ENCODE measurements at places on chromosomes 1 and 21. TPM values are rescaled to one million over a fixed set of nuclear protein-coding genes. Genes with fewer than 3 reads are reported as not detected.

GRCh38 chr1:29827801-29828525 lies 591.6 kb downstream of the PTPRU start:
- no peak for DNase-seq

DNA sequence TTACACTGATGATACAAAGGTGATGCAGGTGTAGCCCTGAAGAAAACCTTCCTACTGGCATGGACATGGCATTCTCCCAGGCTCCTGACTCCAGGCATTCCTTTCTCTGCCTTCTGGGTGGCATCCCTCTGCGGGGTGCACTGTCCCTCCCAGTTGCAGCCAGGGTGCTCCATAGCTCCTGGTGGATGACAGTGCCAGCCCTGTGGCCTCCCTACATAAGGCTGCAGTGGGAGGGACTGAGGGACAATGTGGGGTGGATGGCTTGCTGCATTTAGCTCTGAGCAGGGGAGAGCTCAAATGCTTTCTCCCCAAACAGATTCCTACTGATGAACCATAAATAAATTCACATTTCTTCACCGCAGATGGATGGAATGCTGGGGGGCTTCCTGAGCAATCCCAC lies 97.0 kb upstream of the GJB5 start:
- no peak for DNase-seq

- no peak for DNase-seq
Measured at GRCh38 chr1:92851729-92852128, 19.9 kb downstream of the RPL5 start.

Gene PRRX1
- total RNA-seq: 1.8 TPM

DNA sequence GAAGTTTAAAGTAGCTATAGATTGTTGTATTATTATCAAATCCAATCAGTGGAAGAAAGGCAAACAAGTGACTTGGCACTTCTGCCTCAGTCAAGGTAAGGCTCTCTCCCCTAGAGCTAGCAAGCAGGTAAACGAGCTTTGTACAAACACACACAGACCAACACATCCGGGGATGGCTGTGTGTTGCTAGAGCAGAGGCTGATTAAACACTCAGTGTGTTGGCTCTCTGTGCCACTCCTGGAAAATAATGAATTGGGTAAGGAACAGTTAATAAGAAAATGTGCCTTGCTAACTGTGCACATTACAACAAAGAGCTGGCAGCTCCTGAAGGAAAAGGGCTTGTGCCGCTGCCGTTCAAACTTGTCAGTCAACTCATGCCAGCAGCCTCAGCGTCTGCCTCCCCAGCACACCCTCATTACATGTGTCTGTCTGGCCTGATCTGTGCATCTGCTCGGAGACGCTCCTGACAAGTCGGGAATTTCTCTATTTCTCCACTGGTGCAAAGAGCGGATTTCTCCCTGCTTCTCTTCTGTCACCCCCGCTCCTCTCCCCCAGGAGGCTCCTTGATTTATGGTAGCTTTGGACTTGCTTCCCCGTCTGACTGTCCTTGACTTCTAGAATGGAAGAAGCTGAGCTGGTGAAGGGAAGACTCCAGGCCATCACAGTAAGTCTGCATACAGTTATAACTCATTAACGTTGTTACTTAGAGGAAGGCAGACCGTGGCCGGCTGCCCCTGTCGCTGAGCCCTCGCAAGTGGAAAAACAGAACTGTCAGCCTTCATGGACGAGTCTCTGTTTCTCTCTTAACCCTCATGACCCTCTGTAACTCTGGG lies at the start of gene PALMD:
Gene PALMD (plus strand): TSS at position 415 of the 833 bp plus-strand sequence. CDS start 205 bp downstream, at position 620.
- peak; percentile 11 for DNase-seq

GRCh38 chr1:32917521-32917920 lies 16.3 kb upstream of the TMEM54 start:
- no peak for DNase-seq

Gene MYBPH
- total RNA-seq: not detected

DNA sequence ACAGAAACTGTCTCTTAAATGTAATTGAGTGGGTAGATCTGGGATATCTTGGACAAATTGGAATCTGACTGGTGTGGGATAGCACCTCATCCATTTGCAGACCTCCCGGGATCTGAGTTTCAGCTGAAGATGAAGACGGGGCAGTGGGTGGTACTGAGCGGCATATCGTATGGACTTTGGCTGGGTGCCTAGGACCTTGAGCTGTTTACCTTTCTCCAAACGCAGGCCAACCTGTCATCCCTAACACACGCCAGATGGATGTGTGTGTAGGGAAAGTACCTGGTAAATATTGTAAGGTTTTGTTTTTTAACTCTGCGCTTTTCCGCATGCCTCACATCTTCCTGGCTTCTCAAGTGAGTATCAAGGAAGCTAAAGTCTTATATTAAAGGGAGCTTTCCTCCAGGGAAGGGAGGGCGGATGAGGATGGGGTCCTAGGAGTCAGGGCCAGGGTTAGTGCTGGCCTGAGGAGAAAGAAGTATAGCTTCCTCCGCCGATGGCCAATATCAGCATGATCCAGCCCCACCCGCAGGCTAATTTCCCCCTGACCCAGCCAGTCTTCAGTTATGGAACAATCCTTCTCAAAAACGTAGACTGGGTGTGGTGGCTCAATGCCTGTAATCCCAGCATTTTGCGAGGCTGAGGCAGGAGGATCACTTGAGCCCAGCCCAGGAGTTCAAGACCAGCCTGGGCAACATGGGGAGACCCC lies 26.2 kb downstream of the ATP8B2 start:
- peak; percentile 11 for DNase-seq

DNA sequence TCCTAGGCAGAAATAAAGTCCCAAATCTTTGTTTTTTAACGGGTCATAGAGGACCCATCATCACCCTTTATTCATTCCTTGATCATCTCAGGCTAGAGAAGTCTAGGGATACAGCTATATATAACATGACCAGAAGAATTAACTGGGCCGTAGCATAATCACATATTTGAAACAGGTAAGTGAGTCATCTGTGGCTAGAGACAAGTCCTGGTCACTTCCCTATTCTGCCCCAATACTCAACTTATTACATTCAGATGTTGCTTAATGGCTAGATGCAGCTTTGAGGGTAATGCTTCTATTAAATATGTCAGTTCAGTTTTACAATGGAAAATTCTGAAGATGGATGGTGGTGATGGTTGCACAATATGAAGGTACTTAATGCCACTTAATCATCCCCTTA lies 47.0 kb downstream of the EXO1 start:
- no peak for DNase-seq

DNA sequence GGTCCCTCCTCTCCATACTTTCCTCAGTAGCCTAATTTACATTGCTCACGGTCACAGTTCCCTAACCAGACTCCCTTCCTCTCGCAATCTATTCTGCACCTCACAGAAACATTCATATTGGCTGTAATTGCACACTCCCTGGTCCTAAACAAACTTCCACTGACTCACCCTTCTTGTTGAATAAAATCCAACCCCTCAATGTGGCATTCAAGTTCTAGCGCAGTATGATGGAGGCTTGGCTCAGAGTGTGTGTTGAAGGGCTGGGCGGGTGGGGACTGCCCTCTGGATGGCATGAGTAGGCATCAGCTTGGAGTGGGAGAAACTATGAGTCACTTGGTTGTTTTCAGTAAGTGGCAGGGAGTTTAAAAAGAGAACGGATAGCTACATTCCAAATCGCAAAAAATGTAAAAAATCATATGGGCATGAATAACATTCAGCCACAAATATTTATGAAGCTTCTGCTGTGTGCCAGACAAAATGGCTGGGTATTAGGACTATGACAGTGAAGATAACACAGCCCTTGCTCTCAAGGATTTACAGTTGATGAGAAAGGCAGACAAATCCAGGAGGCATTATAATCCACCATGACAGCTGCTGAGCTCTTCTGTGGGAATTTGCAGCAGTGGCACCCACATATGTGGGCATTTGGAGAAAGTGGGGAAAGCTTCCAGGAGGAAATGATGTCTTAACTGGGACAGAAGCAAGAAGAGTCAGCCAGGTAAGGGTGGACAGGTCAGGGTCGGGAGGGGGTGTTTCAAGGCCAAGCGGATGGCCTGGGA lies 42.2 kb upstream of the LYST start:
- no peak for DNase-seq

GRCh38 chr1:231359113-231359512 lies 21.0 kb downstream of the SPRTN start:
- no peak for DNase-seq

GRCh38 chr1:200740571-200741208 lies 2.0 kb downstream of the CAMSAP2 start:
- DNase-seq: no peak

Gene PLEKHG5
- total RNA-seq: 8.2 TPM

DNA sequence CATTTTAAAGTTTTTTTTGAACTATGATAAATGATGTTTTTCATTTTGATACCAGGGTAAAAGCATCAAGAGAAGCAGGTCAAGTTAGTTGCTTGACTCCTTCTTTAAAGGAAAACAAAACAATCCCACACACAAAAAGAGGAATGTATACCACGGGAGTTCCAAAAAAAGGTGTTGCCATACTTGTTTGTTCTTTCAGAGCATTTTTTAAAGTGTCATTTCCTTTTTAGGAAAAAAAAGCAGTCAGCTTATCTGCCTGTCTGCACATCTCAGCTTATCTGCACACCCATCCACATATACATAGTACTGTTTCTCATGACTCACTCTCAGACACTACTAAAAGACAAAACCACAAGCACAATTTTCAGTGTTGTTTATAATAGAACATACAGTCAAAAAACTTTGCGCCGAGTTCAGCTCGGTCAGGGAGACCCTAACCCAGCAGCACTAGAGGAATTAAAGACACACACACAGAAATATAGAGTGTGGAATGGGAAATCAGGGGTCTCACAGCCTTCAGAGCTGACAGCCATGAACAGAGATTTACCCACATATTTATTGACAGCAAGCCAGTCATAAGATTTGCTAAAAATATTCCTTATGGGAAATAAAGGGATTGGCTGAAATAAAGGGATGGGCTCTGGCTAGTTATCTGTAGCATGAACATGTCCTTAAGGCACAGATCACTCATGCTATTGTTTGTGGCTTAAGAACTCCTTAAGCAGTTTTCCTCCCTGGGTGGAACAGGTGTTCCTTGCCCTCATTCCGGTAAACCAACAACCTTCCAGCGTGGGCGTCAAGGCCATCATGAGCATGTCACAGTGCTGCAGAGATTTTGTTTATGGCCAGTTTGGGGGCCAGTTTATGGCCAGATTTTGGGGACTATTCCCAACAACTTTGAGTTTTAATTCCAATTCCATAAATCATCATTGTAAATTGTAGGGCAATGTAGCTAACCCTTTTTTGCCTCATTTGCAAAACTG lies 11.4 kb upstream of the MNDA start:
- no peak for DNase-seq

GRCh38 chr1:119703666-119704450 lies 7.9 kb upstream of the PHGDH start:
- DNase-seq: no peak

Gene OPRD1
- not detected for total RNA-seq

GRCh38 chr1:223721658-223722607 lies 9.6 kb downstream of the CAPN2 start:
- DNase-seq: no peak

DNA sequence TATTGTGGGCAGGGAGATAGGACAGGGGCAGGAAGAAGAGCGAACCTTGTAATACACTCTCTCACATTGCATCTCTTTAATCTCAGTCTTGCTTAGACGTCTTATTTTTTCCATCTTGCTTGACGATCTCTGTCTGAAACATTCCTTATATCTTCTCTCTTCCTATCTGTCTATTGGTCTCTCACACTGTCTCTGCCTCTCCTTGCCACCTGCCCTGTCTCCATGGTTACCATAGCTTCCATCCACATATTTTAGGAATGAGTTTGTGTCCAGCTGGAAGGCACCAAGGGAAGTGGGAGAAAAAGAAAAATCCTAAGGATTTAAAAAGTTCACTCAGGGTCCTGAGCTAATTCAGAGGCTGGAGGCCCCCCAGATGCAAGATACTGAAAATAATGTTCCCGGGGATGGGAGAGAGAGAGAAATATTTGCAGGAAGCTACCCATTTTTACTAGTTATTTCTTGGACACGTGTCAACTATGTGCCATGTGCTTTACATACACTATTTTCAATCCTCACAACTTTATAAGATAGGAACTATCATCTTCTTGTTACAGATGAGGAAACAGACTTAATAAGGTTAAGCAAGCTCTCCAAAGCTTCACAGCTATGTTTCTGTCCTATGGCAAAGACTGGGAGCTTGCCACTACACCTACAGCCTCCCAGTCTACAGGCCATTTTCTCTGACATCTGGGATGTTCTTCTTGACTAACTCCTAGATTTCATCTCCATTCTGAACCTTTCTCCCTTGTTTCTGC lies 933 bp downstream of the ANKRD34A start:
- peak; percentile 86 for DNase-seq

GRCh38 chr1:94709891-94710581 lies 110.1 kb upstream of the SLC44A3 start:
- no peak for DNase-seq

DNA sequence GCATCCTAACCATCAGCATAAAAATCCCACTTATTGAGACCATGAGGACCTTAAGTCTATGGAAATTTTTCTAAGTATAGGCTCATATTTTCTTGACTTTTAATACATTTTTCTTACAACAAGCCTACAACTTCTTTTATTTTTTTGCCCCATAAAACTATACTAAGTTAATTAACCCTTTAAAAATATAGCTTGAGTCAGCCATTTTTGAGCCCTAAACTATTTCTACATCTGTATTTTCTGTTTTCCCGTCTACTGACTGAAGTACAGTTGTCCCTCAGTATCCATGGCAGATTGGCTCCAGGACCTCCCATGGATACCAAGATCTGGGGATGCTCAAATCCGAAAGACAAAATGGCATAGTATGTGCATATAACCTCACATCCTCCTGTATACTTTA lies 55.0 kb downstream of the CHD1L start:
- DNase-seq: no peak

Gene C1orf94
- total RNA-seq: not detected

- no peak for DNase-seq
Measured at GRCh38 chr1:92026806-92027205, 3.0 kb upstream of the EPHX4 start.

GRCh38 chr1:19425646-19426239 lies 59.6 kb downstream of the CAPZB start:
- no peak for DNase-seq

Gene OR2L13
- not detected for total RNA-seq

DNA sequence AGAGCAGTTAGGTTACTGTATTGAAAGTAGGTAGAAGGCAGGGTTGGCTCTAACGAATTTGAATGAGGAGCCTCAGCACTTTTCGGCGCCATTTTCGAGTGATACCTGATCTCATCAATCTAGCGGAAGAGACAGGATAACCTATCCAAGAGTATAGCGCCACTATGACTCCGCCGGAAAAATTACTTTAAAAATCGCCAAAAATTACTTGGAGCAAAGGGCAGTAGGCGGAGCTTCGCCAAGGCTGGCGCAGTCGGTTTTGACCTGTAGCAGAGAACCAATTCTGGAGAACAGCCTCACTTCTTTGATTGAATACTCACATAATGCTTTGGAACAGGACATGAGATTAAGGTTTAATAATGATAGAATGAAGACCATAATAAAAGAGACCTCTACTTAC lies 25.6 kb downstream of the EFCAB7 start:
- DNase-seq: no peak

- DNase-seq: no peak
Measured at GRCh38 chr1:57910782-57911181, 486.9 kb upstream of the DAB1 start.

DNA sequence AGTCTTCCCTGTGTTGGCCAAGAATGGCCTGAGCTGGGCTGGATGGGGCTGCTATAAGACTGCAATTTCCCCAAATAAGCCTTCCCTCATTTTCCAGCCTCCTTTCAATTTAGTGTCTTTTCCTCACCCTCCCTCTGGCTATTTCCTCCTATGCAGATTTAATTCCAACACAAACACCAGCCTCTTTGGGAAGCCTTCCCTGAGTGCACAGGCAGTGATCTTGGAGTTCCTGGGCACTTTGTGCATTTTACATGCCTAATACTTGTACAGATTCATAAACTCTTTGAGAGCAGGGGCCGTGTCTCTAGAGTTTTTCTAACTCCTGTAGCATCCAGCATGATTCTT lies 91.1 kb upstream of the TLR5 start:
- DNase-seq: no peak

Gene RGL1
- 3.4 TPM for total RNA-seq
